ENCODE measurements at places on chromosomes 4 and X.
A peak's percentile ranks its signal among the peaks of the same experiment; 100 is the strongest.

- DNase-seq, result no peak
These were observed 45.6 kb downstream of the FHL1 start for GRCh38 chrX:136192839-136193414.

DNA sequence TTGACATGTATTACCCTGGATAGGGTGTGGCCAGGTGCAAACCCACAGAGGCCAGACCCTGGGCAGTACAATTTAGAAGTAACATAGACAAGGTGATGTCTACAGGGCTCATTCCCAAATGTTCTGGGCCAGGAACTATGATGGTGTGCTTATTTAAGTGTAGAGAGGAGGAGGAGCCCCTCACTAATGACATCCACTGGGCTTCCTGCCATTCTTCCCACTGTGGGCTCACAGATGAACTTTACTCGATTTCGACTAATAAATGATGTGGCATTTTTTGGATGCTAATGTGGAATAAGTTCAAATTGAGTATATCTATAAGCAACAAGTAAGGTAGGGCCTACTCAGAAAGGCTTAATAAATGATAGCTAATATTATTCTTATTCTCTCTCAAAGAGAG lies 280.9 kb upstream of the BOD1L1 start:
- DNase-seq, result no peak

GRCh38 chr4:140236654-140237169 lies 82.7 kb upstream of the MAML3 start:
- DNase-seq, result no peak

DNA sequence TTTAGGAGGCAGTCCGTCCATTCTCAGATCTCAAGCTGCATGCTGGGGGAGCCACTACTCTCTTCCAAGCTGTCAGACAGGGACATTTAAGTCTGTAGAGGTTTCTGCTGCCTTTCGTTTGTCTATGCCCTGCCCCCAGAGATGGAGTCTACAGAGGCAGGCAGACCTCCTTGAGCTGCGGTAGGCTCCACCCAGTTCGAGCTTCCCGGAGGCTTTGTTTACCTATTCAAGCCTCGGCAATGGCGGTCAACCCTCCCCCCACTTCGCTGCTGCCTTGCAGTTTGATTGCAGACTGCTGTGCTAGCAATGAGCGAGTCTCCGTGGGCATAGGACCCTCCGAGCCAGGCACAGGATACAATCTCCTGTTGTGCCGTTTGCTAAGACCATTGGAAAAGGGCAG lies 10.7 kb upstream of the ADH5 start:
- DNase-seq, result no peak

- DNase-seq, result no peak
These were observed 262.8 kb downstream of the DKK2 start for GRCh38 chr4:106773076-106773905.

GRCh38 chr4:42122237-42122636 lies 30.2 kb downstream of the BEND4 start:
- DNase-seq, result no peak

- no peak for DNase-seq
These were observed 6.0 kb upstream of the CCKAR start for GRCh38 chr4:26496207-26496783.

GRCh38 chr4:8765631-8766590 lies 105.7 kb downstream of the HMX1 start:
- no peak for DNase-seq

GRCh38 chrX:47458528-47458927 lies 24.5 kb downstream of the ZNF41 start:
- DNase-seq, result no peak

GRCh38 chr4:52914051-52914605 lies 52.0 kb downstream of the RASL11B start:
- no peak for DNase-seq

DNA sequence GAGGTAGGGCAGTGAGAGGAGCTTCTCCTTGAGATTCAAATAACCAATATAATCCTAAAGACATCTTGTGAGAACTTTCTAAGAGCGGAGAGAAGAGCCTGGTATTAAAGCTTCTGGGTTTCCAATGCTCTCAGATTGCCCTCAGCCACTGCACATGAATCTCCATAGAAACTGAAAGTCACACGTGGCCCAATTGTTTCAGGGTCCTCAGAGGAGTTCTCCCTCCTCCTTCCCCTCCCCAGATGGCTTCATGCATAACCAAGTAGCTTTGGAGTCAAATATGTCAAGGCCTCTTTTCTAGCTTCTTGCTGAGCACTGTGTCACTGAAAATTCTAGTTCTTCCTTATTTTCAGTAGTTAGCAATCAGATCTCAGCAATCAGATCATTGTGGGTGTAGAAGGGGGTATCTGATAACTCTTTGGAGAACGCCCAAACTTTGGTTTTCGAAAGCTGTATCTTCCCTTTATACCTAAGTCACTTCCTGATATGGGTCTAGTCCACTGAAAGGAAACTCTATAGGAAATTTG lies 2.2 kb downstream of the BTK start:
- DNase-seq, result no peak

GRCh38 chr4:149784018-149784417 lies 31.6 kb downstream of the IQCM start:
- no peak for DNase-seq

DNA sequence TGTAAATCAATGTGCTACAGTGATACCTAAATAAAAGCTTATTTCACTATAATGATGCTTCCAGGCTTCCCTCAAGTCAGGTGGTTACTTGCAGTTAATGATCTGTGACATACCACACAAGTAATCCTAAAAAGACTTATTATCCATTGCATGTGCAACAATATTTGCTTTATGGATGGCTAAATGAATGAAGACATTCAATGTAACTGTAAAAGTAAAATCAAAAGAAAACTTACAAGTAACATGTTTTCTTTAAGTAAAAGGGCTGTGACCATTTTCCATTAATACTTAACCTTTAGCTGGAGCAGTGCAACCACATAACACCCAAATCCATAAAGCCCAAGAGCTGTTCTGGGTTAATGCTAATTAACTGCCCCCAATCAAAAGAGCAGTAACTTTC lies 42.6 kb downstream of the RAB28 start:
- DNase-seq, result no peak

GRCh38 chr4:136768925-136769275 lies 763.4 kb downstream of the PCDH18 start:
- no peak for DNase-seq

GRCh38 chrX:63664741-63665140 lies 120.3 kb downstream of the ARHGEF9 start:
- no peak for DNase-seq

DNA sequence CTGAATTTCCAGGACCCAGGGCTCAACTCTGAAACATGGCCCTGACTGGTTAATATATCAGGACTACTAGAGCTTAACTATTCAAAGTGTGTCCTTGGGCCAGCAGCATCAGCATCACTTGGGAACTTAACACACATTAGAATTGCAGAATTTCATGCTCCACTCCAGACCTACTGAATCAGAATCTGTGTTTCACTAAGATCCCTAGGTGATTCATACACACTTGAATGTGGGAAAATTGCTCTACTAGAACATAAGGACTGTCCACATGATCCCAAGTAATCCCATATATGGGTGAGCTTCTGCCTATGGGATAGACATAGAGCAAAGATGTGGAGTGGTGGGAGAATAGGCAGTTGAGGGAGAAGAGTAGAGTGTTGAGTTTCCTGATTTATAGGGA lies 192.5 kb upstream of the CLNK start:
- DNase-seq, result no peak

DNA sequence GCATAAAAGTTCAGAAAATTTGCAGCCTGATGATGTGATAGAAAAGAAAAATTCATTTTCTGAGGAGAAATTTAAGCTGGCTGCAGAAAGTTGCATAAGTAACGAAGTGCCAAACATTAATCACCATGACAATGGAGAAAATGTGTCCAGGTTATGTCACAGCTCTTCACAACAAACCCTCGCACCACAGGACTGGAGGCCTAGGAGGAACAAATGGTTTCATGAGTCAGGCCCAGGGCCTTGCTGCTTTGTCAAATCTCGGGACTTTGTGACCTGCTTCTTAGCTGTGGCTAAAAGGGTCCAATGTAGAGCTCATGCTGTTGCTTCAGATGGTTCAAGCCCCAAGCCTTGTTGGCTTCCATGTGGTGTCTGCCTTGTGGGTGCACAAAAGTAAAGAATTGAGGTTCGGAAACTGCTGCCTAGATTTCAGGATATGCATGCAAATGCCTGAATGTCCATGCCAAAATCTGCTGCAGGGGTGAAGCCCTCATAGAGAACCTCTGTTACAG lies 527.4 kb downstream of the SH3BGRL start:
- no peak for DNase-seq

DNA sequence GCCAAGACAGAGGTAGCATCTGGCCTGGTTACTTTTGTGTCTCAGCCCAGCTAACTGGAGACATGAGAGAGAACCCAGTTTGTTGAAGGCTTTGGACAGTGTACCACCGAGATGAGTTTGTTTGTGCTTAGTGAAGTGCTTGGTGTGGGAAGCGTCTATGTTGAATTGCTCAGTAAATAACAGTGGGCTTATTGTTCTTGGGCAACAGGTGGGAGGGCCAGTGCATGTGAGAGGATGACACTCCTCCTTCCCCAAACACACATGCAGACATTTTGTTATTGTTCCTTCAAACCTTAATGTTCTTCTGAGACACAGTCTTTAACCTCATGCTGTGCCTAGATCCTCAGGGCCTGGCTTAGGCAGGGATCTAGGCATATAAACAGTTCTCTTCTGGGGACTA lies 39.7 kb downstream of the MSN start:
- no peak for DNase-seq

GRCh38 chr4:70559924-70560323 lies 32.1 kb upstream of the AMBN start:
- DNase-seq, result no peak

DNA sequence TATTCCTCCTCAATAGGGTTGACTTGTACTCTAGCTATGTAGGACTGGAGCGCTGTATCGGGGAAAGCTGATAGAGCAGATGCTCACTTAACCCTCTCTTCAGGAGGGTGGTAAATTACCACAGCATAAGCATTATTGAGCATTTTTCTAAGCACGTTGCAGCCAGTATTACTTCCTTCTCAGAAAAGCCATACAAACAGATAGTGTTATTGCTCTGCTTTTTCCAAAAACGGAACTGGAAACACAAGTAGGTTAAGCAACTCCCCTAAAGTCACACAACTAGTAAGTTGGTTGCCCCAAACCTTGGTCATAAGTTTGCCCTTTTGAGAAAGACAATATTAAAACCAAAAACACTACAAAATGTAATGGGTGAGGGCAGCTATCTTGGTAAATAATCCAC lies 73.9 kb downstream of the REELD1 start:
- no peak for DNase-seq

GRCh38 chr4:56102601-56103000 lies 153.9 kb downstream of the CEP135 start:
- no peak for DNase-seq

DNA sequence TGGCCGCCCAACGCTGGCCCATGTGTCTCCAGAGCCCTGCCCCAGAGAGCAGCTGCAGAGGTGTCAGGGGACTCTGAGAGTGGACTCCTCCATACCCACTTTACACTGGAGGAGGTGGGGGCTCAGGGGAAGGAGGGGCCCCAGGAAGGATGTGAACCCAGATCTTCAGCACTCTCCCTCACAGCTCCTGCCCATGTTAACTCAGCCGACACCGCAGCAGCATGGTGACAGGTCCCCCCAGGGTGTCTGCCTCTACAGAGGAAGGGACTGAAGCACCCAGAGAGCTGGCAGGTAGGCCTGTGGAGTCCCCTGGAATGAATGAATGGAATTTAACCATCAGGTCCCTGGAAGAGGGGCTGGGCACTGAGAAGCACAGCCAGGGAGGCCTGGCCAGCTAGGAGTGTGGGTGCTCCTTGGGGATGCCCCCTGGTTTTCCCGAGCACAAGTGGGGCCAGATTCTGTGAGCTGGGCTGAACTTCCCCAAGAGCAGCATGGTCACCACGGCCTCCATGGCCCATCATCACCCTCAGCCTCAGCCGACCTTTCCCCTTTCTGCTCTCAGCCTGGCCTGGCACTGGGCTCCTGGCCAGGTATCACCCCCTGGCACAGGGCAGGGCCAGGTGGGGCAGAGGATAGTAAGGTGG lies 21.9 kb downstream of the SH3BP2 start:
- no peak for DNase-seq

GRCh38 chrX:105168577-105168976 lies 51.9 kb downstream of the TEX13A start:
- no peak for DNase-seq

DNA sequence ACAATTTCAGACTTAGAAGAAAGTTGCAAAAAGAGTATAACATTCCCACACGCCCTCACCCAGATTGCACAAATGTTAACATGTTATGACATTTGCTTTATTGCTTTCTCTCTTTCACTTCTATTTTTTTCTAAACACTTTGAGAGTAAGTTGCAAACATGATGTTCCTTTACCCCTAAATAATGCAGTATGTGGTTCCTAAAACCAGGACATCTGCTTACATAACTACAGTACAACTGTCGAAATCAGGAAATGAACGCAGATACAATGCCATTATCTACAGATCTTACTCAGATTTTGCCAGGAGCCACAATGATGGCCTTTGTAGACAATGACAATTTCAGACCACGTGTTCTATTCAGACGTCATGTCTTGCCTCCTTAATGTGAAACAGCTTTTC lies 22.4 kb downstream of the SH3TC1 start:
- DNase-seq, result no peak

GRCh38 chr4:81550388-81550859 lies 78.7 kb upstream of the RASGEF1B start:
- DNase-seq, result no peak

- DNase-seq, result peak; percentile 58
These were observed 10.4 kb downstream of the L1CAM start for GRCh38 chrX:153875391-153876111.

DNA sequence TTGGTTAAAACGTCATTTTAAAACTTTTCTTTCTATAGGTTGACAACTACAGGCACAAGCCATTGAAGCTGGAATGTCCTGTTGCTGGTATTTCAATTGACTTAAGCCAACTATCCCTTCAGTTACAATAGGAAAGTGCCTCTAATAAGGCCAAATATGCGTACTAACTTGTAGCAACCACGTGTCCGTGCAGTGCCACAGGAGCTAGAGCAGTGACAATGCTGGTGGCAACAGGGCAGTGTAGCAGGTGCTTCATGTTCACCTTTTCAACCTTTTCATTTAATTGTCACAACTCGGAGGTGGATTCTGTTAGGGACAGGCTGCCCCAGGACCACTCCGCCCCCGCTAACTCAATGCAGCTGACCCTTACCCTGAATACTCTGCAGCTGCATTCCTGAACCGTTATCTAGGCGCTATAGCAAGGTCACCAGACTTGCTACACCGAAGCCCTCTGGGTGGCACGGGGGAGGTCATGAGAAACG lies 37.7 kb downstream of the ERVMER34-1 start:
- no peak for DNase-seq

- no peak for DNase-seq
These were observed 901.0 kb downstream of the FAT4 start for GRCh38 chr4:126215759-126216158.

Measured in T follicular helper cell (primary cell).